ENCODE measurements at places on chromosomes 1 and 21.

GRCh38 chr21:34526618-34527290 lies 14.7 kb upstream of the KCNE1 start:
- peak; percentile 49 for DNase-seq

DNA sequence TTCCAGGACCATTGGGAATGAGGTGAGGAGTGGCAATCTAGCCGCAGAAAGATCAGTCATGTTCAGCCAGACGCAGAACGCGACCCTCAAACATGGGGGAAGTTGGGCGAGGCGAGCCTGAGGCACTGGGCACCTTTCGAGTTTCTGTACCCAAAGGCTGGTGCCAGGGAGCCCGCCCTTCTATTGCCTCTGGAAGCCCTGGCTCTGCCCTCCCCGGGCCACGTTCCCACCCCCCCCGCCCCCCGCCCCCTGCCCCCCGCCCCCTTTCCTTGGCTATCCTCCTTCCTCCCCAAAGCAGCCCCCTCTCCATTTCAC lies 2.2 kb upstream of the ZBTB7B start:
- DNase-seq, result no peak

DNA sequence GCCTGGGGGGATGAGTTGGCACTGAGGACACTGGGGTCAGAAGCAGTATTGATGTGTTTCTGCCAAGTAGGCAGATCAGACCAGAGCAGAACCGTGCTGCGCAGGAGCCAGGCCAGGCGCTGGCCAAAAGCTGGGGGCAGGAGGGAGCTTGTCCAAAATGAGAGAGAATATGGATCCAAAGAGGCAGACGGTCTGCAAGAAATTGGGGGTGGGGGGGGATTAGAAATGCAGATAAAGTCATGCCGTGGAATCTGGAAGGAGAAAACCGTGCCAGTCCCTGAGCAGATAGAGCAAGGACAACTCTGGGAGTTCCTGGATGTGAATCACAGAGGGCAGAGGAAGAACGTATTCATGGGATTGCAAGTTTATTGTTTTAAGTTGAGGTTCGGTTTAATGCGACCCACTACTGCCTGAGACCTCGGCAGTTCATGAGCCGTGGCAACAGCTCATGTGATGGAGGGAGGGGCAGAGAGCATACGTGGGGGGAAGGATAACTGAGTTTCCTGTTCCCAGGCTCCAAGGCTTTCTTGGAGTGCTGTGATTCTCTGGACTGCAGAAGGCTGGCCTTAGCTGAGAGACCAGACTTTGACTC lies 224.0 kb downstream of the FGGY start:
- DNase-seq, result no peak

DNA sequence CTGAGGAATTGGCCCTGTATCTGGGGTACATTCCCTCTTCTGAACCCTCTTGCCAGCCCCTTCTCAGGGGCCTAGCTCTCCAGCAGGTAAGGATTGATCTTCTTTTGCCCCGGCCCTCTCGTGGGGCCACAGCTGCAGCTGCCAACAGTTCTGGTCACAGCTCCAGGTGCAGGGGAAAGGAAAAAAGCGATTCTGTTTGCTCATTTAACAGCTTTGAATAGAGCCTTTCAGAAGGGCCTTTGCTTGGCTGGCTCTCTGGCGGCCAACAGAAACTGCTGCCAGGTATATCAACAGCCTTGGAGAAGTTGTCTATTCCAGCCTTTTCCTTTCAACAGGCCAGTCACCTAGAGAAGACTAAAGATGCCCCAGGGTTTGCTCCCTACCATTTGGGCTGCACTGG lies 16.1 kb upstream of the FMOD start:
- DNase-seq, result no peak

GRCh38 chr1:154158307-154159125 lies 3.6 kb upstream of the NUP210L start:
- DNase-seq, result no peak

- no peak for DNase-seq
Measured at GRCh38 chr1:172753964-172754363, 95.1 kb downstream of the FASLG start.

Data from activated naive CD4-positive, alpha-beta T cell treated with Interleukin-2 at 50 U/mL for 16 hours (primary cell).